ENCODE measurements at places on chromosomes 2 and 18.

DNA sequence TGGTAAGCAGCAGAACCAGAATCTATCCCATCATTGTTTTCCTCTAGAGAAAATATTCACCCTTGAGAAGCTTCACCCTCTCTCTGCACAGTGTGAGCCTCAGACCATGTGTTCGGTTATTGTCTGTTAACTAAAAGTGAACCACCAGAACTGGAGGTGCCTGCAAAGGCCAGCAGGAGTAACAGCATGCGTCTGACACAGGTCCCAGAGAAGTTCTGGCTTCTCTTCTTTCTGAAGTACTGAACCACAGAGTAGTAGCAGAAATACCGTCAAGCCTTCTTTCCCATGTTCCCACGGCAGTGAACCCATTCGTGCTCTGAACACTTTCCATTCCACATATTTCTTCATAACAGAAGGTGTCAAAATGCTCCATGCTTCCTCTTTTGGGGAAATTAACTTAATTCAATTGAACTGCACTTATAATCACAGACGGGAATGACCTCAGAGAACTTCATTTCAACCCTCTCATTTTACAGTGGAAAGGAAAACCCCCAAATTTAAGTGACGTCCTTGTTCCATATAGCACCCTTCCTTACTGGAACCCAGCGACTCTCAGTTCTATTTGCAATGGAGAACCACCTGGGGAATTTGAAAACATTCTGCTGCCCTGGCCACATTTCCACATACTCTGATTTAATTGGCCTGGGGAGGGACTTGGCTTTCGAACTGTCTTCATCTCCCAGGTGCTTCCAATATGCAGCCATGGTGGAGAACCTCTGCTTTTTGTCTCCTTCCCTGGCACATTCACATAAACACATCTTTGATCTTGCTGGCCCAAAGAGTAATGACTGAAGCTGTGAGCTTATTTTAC, 519.1 kb downstream of the RNF144A start:
- DNase-seq: no peak

DNA sequence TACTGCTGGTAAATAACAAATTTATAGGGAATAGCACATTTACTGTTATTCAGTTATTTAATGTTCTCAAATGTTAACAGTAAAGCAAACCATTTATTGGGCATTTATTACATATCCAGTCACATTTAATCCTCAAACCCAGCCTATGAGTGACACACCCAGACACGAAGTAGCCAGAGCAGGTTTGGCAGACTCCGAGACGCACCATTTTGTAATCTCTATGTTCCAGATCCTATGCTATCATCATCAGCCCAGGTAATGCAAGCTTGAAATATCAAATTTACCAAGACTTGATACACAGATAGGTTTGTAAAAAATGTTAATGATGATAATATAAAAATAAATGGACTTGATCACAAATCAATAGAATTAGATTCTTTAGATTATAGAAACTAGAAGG, 131.1 kb downstream of the IKZF2 start:
- DNase-seq: no peak

- no peak for DNase-seq
These were observed 67.3 kb downstream of the NTSR2 start for GRCh38 chr2:11602563-11603204.

GRCh38 chr2:26184555-26185303, 11.8 kb downstream of the GAREM2 start:
- DNase-seq: no peak

DNA sequence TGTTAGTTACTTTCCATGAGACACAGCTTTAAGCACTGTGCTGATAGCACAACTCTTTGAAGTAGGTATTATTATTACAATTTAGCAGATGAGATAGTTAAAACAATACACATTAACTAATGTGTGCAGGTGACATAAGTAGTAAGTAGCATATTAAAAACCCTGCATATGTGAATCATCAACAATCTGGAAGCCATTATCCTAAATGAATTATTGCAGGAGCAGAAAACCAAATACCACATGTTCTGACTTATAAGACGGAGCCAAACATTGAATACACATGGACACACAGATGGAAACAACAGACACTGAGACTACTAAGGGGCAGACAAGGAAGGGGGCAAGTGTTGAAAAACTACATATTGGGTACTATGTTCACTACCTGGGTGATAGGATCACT, 300.3 kb upstream of the GULP1 start:
- no peak for DNase-seq

All from dorsolateral prefrontal cortex (tissue), 122 donors.